ENCODE measurements at places on chromosomes 5 and 9.

DNA sequence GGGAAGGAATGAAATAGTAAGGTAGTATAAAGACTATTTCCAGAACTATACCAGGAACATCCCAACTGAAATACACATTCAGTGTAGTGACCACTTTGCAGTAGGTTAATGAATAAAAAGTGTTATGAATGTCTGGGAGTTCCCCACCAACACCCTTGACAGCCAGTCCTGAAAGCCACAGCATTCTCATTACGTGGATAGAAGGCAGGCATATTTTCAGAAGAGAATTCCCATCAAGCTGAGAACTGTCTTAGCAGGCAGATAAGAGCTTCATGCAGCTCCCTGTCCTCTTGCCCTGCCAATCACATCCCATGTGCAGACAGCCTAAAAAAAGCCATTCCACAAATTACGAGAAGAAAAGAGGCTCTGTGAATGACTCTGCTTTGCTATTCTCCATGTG is 695.0 kb downstream of the DTWD2 start:
- DNase-seq, result no peak

GRCh38 chr9:89632736-89633135 is 27.9 kb downstream of the GADD45G start:
- DNase-seq, result no peak

GRCh38 chr9:134972140-134972539 is 54.4 kb upstream of the FCN1 start:
- DNase-seq, result no peak

- no peak for DNase-seq
Measured at GRCh38 chr5:59103303-59103702, 520.4 kb downstream of the RAB3C start.

DNA sequence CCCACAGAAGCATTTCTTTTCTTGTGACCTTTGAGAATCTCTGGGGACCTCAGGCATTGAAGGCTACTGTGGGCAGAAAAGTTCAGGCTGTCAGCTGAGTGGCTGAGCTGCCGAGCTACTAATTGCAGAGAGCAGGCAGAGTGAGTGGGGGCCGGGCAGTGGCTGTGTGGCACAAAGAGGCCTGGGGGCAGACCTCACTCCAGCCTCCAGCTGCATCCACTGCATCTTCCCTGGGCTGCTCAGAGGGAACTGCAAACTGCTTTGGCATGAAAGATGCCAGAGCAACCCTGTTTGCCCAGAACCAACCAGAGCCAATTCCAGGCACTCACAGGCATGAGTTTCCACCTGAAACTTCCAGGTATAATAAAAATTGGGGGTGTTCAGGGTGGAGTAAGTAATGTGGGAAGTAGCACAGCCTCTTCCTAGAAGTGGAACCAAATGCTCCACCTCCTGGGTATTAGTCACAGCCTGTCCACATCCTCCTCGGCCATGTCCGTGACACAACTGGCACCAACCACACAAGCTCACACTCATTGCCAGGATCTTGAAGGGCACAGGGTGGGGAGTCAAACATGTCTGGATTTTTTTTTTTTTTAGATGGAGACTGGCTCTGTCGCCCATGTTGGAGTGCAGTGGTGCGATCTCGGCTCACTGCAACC is 548.9 kb downstream of the BNC2 start:
- no peak for DNase-seq

GRCh38 chr5:105587963-105588662 is 2025.5 kb upstream of the NUDT12 start:
- no peak for DNase-seq

GRCh38 chr9:16726029-16726428 is 144.4 kb downstream of the BNC2 start:
- no peak for DNase-seq

DNA sequence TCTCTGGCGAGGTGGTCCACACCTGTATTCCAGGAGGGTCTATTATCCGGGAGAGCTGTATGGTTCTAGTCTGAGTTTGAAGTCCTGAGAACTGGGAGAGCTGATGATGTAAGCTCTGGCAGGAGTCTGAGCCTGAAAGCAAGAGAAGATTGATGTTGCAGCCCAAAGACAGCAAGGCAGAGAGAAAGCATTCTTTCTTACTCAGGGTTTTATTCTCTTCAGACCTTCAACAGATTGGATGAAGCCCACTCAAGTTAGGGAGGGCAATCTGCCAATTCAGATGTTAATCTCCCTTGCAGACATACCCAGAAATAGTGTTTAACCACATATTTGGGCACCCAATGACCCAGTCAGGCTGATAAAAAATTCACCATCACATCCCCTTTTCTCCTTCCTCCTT is 159.1 kb downstream of the CCDC171 start:
- DNase-seq, result no peak

GRCh38 chr9:117827456-117827855 is 123.3 kb downstream of the TLR4 start:
- no peak for DNase-seq

DNA sequence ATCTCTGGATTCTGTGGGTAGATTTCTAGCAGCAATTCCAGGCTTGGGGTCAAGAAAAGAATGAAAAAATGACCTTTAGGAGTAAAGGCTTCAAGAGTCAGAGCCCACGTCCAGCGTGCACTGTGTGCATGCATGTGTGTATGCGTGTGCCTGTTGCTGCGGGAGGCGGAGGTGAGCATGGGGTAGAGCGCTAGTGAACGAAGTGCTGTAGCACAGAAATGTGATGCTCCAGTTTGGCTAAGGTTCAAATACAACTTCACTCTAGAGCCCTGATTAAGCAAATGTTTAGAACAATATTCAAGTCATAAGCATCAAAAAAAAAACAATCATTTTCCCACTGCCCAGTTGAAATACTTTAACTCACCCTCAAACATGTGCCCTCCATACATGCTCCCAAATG is 403.9 kb downstream of the ZNF608 start:
- DNase-seq, result no peak

DNA sequence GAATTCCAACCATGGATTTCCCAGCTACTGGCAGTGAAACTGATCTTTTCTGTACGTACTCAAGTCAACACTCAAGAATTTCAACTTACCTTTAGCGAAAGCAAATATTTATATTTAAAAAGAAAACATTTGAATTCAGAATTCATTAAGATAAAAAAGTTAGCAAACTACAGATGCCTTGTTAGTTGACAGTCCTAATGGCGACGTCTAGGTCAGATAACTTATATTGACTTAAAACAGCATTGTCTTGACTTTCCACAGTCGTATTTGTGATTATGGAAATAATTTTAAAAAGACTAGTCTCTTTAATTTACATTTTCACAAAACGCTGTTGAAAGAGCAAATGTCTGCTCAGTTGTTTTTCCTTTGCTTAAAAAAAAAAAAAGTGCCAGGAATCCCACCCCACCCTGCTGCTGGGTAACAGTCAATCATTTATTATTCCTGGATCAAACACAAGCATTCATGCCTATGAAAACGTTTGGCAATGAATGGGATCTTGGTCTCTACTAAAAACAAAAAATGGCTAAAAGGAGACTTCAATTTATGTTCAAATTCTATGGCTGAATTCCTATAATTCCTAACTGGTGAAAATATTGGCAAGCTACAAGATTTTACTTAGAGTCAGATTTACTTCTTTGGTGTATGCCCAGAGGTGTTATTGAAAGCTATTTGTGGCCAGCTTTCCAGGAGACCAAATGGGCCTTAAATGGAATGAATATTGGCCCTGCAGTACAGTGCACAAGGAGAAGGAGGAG is 22.0 kb downstream of the OR2S2 start:
- no peak for DNase-seq

GRCh38 chr9:18489861-18490260 is 15.9 kb downstream of the ADAMTSL1 start:
- no peak for DNase-seq

DNA sequence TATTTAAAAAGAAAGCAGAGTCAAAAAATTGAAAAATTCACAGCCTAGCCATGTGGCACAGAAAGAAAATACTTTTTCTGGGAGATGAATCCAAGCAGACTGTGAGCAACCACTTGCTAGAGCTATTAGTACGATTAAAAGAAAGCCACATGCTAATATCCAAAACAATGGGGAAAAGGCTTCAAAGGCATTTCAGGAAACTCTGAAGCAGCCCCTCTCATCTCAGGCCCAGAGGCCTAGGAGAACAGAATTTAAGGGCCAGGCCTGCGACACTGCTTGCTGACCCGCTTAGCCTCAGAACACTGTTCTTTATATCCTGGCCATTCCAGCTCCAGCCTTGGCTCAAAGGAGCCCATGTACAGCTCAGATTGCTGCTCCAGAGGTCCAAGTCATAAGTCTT is 1257.0 kb upstream of the CDH18 start:
- no peak for DNase-seq

DNA sequence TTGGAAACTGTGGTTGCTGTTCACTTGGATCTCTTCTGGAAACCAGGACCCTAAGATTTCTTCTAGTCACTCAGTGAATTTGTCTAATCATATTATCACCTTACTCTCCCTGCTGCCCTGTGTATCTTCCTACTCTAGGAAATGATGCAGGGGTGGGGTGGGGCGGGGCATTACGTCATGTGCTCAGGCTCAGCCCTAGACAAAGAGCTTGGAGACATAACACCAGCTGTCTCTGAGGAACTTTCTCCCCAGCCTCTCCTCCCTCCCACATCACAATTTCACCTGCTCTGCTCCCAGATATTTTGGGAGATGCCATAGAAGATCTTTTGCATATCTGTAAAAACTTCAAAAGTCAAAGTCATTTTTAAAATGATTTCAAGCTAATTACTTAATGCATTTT is 470.4 kb downstream of the ZSWIM6 start:
- no peak for DNase-seq

- DNase-seq, result no peak
Measured at GRCh38 chr5:16464664-16465543, 696 bp downstream of the ZNF622 start.

GRCh38 chr9:113370806-113371325 is 5.9 kb downstream of the HDHD3 start:
- DNase-seq, result no peak

DNA sequence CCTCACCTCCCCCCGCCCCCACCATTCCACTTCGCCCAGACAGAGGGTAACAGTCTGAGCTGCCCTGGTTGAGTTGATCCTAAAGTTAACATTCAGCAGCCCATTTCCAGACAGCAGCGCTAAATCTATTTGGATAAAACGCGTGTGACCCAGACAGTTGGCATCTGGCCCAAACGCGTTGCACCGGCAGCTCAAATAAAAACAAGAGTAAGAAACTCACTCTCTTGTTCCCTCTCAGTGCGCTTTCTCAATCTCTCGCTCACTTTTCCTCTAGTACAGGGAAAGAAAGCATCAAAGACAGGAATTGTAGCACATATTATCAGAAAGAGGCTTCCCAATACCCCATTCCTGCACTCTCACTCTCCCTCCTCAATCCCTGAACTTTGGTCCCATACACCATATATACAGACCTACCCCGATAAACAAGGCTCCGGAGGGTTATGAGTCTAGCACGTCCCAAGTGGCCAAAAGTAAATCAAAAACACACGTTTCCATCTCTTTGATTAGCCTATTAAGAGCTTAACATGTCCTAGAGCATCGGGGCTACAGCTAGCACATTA is 1.3 kb downstream of the ADAMTS6 start:
- DNase-seq, result peak; percentile 34

DNA sequence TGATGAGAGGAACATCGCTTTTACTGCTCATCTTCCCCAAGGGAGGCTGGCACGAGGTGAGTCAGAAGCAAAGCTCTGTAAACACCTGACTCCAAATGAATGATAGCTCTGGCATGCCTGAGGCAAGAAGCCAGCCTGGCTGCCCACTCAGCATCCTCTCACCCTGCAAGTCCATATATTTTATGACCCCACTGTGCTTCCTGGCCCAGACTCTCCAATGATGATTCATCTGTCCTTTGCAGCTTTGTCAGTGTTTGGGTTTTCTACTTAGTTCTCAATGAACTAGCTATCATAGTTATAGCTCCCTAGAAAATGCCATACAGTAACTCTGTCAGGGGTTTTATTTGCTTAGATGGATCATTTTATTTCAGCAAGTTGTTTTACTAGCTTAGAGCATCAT is 52.1 kb upstream of the FSTL4 start:
- no peak for DNase-seq

- no peak for DNase-seq
Measured at GRCh38 chr9:116506685-116507084, 180.4 kb upstream of the TRIM32 start.

- no peak for DNase-seq
Measured at GRCh38 chr9:137247135-137247915, 3.8 kb upstream of the STPG3 start.

GRCh38 chr5:14748180-14748900 is 83.8 kb downstream of the OTULIN start:
- DNase-seq, result no peak

- DNase-seq, result no peak
Measured at GRCh38 chr9:114641967-114642366, 15.6 kb downstream of the TEX53 start.

DNA sequence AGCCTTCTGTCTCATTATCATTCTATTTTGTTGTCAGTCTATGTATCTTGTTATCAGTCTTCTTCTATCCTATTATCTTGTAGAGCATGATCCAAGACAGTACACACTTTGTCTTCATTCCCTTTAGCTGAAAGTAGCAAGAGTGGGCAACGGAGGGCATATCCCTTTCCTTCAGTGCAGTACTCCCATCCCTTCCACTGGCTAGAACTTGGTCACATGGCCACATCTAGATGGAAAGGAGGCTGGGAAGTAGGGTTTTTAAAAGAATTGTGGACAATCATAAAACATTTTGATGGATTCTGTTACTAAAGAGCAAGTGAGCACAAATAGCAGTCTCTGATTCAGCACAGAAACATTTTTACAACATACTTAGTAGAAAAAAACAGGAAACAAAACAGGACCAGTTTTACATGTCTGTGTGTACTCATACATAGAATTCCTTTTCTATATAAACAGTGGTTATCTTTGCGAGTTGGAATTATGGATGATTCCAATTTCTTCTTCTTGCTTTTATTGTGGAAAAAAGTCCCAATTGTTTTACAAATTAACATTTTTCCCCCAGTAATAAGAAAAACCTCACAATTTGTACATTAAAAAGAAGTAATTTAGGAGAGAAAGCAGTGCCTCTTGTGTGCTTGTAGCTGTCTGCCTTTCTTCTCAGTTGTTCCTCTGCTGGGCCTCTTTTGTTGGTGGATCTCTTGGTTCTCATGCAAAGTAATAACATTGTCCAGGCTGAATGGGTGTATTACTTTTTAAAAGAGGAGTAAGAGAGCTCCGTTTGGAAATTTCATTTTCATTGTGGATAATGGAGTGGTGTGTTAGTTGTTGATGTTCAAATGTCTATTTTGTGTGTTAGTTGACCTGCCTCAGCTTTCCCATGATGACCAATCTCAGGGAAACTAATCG is 410.9 kb upstream of the TRPC7 start:
- DNase-seq, result no peak

GRCh38 chr5:114237766-114238165 is 124.1 kb upstream of the KCNN2 start:
- no peak for DNase-seq

DNA sequence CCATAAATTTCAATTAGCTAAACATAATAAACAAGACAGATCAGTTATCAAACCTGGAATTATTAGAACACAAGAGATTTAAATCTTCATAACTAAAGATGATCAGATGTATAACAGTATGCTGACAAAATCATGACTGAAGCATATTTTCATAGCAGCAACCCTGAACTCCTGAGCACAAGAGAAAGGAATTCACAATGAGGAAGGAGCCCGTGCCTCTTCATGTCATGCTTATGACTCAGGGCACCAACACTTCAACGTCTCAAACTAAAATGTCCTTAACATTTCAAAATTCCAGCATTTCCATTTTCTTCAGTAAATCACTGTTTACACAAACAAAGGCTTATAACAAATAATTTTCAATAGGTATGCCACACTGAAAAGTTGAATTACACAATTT is 6.7 kb downstream of the AP3B1 start:
- no peak for DNase-seq

- no peak for DNase-seq
Measured at GRCh38 chr5:123527190-123527589, 15.2 kb downstream of the CSNK1G3 start.

GRCh38 chr5:3222924-3223323 is 372.7 kb upstream of the IRX1 start:
- no peak for DNase-seq

Measured in stimulated activated naive CD4-positive, alpha-beta T cell (primary cell).